H9 (cell line): ENCODE measurements at places on chromosomes 3 and 15. TPM values are rescaled to one million over a fixed set of nuclear protein-coding genes. Genes with fewer than 3 reads are reported as not detected.

PLSCR5 gene
- not detected in 2 replicates for total RNA-seq

DNA sequence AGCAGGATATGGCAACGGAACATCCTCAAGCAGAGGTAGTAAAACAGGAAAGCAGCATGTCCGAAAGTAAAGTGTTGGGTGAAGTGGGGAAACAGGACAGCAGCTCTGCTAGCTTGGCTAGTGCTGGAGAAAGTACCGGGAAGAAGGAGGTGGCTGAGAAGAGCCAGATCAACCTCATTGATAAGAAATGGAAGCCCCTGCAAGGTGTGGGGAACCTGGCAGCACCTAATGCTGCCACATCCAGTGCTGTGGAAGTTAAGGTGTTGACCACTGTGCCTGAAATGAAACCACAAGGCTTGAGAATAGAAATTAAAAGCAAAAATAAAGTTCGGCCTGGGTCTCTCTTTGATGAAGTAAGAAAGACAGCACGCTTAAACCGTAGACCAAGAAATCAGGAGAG lies 14.3 kb upstream of the ZBTB47 start:
- H3K36me3 ChIP-seq = peaks cover 31% of the 10 kb centered on the region; the same call in 2 of the 3 replicates
- H3K4me3 ChIP-seq = no peak overlapping the region
- H3K27ac ChIP-seq = no peak overlapping the region

- H3K36me3 ChIP-seq = no peaks in the 10 kb centered on the region; the same call in 2 of the 3 replicates
- H3K4me1 ChIP-seq = no peaks in the 10 kb centered on the region
- H3K27ac ChIP-seq = no peak overlapping the region
- DNase-seq = no peak
- no peak overlapping the region for H3K4me3 ChIP-seq
These were observed 19.4 kb upstream of the DCUN1D1 start for GRCh38 chr3:182999767-183000166.

GRCh38 chr15:38707802-38708671 lies 143.4 kb upstream of the RASGRP1 start:
- no peak overlapping the region for H3K4me3 ChIP-seq
- H3K27me3 ChIP-seq = no peaks in the 10 kb centered on the region
- peak overlapping the region; percentile 22 for H3K27ac ChIP-seq

DNA sequence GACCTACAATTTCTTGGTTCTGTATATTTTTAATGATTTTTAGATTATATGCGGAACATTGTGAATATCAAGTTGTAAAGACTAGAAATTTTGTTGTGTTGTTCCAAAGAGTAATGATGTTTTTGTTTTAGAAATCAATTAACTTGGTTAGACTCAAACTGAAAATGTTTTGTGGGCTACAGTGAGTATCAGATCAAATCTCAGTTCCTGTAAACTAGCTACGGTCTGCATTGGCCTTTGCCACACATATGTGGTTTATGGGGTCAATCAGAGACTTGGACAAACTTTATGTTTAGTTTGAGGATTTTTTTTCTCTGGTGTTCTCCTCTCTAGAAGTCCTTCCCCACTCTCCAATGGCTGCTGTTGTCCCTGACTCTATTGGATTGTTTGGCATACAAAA lies 308.0 kb upstream of the THRB start:
- no peaks in the 10 kb centered on the region for H3K27me3 ChIP-seq
- no peak for DNase-seq
- H3K27ac ChIP-seq = no peak overlapping the region
- no peaks in the 10 kb centered on the region for H3K36me3 ChIP-seq
- no peaks in the 10 kb centered on the region for H3K4me1 ChIP-seq

- peak; percentile 42 for DNase-seq
- no peak overlapping the region for H3K27ac ChIP-seq
- no peaks in the 10 kb centered on the region for H3K36me3 ChIP-seq
- H3K4me1 ChIP-seq = no peaks in the 10 kb centered on the region
These were observed 6.9 kb upstream of the CLPX start for GRCh38 chr15:65192016-65192415.

TRA2B gene
- 344 and 349 TPM in 2 replicates for total RNA-seq

TEX55 gene
- total RNA-seq = not detected in 2 replicates

- DNase-seq = no peak
- H3K27me3 ChIP-seq = no peaks in the 10 kb centered on the region; the same call in 1 of the 2 replicates
- H3K36me3 ChIP-seq = no peaks in the 10 kb centered on the region
- H3K27ac ChIP-seq = no peak overlapping the region
- no peaks in the 10 kb centered on the region for H3K4me1 ChIP-seq
These were observed 6.0 kb downstream of the GNB5 start for GRCh38 chr15:52185151-52185561.

DNA sequence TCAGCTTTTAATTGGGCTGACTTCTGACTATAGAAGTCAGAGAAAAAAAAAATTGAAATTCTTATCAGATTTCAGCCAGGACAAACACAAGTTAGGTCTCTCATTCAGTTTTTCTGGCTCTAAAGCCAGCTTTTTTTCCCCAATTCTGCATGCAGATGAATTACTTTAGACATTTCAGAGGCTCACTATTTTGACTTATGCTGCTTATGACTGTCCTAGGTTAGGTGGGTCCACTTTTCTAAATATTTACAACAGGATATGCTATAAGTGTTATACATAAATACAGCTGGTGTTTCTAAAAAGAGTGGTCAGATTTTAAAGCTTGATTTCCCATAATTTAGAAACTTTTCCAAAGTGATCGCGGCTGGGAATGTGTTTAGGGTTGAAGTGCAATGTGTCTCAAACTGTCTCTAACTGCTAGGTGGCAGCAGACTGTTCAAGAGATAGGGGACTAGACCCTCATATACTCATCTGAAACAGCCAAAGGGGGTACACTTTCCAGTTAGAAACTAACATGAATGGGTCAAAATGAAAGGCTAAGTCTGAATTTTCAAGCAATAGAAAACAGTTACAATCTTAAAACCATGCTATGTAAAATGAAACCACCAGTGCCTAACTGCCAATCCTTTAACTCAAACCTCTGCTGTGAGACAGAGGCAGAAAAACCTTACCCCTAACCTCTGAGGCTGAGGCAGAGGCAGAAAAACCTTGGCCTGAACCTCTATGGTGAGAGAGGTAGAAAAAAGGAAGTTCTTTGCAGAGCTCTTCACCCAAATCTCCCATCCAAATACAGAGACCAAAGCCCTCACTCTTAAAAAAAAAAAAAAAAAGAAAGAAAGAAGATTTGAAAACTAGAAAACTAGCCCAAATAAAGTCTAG lies 596.0 kb downstream of the NTRK3 start:
- no peak for DNase-seq
- H3K27me3 ChIP-seq = no peaks in the 10 kb centered on the region
- peaks cover 5% of the 10 kb centered on the region for H3K36me3 ChIP-seq
- no peak overlapping the region for H3K4me3 ChIP-seq
- H3K4me1 ChIP-seq = no peaks in the 10 kb centered on the region
- no peak overlapping the region for H3K27ac ChIP-seq

- H3K27ac ChIP-seq = no peak overlapping the region
- no peaks in the 10 kb centered on the region for H3K4me1 ChIP-seq
- no peaks in the 10 kb centered on the region for H3K27me3 ChIP-seq
- peaks cover 19% of the 10 kb centered on the region for H3K36me3 ChIP-seq
- peak overlapping the region; percentile 81 for H3K4me3 ChIP-seq
These were observed 635 bp downstream of the TUBGCP5 start for GRCh38 chr15:23038726-23039142.

DNA sequence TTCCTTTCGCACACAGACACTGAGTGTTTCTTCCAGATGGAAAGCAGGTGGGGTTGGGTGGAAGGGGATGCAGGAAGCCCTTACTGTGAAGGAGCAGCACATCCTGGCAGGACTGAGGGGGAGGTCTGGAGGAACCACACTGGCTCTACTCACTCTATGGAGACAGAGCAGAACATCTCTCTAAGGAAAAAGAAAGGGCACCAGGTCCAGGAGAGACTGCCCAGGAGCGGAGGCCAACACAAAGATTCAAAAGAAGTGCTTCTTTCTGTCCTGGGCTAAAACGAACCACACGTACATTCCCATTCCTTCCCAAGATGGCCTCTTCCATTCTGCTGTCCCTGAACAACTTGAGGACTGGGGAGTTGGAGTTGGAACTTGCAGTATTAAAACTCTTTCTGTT lies 13.8 kb upstream of the VIPR1 start:
- H3K4me3 ChIP-seq = no peak overlapping the region
- H3K27ac ChIP-seq = no peak overlapping the region
- H3K27me3 ChIP-seq = no peaks in the 10 kb centered on the region
- no peaks in the 10 kb centered on the region for H3K36me3 ChIP-seq

CHRM5 gene
- total RNA-seq = not detected in 2 replicates

DNA sequence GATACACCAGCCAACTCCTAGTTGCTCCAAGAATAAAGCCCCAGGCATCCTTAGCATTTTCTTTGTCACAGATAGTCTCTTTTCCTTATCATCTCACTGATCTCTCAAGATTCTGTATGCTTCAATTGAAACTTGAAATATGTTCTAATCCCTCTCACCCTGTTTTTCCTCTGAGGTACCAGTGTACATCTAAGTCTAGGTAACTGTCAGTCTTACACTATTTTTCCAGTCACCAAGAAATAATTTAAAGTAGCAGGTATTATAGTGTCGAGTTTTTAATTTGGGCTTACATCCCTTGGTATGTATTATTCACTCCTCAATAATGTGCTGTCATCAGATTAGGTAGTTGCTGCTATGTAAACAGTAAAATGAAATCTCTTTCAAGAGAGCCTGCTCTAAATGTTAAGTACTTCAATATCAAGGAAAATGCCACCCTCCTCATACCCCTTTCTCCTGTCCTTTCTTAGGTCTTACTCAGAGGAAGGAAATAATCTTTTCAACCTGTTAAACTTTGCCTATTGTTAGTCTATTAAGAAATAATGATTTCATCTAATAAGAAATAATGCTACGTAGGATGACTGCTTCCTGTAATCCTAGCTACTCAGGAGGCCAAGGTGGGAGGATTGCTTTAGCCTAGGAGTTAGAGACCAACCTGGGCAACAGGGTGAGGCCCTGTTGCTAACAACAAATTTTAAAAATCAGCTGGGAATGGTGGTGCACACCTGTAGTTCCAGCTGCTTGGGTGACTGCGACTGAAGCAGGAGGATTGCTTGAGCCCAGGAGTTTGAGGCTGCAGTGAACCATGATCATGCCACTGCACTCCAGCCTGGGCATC lies 39.8 kb downstream of the TSC22D2 start:
- H3K4me3 ChIP-seq = no peak overlapping the region
- H3K36me3 ChIP-seq = no peaks in the 10 kb centered on the region
- H3K27me3 ChIP-seq = no peaks in the 10 kb centered on the region
- no peaks in the 10 kb centered on the region for H3K4me1 ChIP-seq

DNA sequence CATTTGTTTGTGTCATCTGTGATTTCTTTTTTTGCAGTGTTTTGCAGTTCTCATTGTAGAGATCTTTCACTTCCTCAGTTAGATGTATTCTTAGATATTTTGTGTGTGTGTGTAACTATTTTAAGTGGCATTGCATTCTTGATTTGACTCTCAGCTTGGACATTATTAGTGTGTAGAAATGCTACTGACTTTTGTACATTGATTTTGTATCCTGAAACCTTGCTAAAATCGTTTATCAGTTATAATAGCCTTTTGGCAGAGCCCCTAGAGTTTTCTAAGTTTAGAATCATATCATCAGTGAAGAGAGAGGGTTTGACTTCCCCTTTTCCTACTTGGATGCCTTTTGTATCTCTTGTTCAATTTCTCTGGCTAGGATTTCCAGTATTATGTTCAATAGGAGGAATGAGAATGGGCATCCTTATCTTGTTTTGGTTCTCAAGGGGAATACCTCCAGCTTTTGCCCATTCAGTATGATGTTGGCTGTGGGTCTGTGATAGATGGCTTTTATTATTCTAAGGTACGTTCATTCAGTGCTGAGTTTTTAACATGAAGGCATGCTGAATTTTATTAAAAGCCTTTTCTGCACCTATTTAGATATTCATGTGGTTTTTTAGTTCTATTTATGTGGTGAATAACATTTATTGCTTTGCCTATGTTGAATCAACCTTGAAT lies 211.7 kb downstream of the MBNL1 start:
- H3K36me3 ChIP-seq = no peaks in the 10 kb centered on the region
- no peak for DNase-seq
- H3K27me3 ChIP-seq = no peaks in the 10 kb centered on the region

DNA sequence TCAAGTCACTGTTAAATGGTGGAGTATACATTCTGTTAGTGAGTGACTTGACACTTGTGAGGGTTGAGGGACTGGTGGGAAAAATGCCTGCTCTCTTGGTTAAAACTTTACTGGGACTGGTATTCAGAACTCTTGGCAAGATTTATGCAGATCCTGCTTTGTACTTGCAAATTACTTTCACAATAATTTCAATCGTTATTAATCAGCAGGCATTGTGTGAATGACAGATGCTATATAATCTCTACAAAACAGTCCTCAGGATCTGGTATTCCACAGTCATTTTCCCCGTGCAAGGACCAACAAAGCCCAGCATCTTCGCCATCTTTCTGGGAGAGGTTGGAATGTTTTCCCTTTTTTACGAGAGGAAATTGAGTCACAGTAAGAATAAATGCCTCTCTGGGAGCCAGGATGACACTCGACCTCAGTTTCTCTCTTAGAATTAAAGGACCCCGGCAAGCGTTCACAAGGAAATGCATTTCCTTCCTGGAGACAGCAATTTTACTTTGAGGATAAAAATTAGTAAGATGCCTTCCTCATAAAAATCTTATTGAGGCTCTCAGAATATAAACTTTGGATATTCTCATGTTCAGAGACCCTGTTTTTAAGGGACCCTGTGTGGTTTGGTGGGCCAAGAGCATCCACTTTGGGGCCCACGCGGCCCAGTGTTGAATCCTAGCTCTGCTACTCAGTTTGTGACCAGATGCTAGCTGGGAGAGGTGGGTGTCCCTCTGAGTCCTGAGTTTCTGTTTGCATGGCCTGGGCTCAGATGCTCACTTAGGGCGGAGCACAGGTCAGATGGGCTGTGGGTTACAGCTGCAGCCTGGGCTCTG lies 45.3 kb upstream of the PLCL2 start:
- H3K4me1 ChIP-seq = peaks cover 10% of the 10 kb centered on the region; the same call in 1 of the 2 replicates
- no peaks in the 10 kb centered on the region for H3K27me3 ChIP-seq
- no peak for DNase-seq
- no peaks in the 10 kb centered on the region for H3K36me3 ChIP-seq
- H3K4me3 ChIP-seq = no peak overlapping the region
